ENCODE measurements at places on chromosomes 12 and 14.

- no peak for DNase-seq
These were observed 1.9 kb downstream of the SLC6A15 start for GRCh38 chr12:84910549-84911241.

- DNase-seq: no peak
These were observed at the start of gene IFI27L2 for GRCh38 chr14:94129111-94129757. IFI27L2 (minus strand) TSS chr14:94129604; CDS start chr14:94129564, 40 bp downstream.

DNA sequence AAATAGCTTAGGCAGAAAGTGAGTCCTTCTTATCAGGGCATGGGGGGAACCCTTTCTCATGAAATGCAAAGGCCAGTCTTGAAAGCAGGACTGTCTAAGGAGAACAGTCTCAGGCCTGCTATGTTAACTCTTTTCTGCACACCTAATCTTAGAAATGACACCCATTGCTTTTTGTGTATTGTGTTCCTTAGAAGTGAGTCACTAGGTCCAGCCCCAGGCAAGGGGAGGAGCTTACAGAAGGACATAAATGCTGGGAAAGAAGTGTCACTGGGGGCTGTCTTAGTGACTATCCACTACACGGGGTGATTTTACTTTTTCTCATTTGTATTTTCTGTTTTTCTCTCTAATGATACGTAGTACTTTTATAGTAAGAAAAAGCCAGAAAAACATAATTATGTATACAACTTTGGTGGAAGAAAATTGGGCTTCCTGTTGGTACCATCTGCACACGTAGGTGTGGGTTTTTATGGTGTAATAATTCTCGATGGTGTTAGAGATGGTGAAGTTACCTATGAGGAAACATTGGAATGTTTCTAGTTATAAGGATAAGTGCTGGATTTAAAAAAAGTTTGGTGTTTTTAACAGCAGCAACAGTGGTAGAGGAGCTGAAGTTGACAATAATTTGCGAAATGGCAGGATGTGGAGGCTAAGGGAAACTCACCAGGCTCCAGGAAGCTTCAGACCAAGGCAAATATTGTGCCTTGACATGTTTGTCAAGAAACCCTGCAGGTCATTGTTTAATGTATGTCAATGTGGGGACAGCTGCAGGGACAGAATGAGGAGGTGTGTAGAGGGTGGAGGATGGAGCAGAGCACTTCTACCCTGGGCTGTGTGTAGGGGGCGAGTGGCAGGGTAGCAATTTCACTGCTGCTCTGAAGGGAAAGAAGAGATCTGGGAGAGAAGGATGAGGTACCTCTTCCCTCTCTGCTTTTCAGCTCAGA lies 214.9 kb downstream of the KTN1 start:
- DNase-seq: no peak

DNA sequence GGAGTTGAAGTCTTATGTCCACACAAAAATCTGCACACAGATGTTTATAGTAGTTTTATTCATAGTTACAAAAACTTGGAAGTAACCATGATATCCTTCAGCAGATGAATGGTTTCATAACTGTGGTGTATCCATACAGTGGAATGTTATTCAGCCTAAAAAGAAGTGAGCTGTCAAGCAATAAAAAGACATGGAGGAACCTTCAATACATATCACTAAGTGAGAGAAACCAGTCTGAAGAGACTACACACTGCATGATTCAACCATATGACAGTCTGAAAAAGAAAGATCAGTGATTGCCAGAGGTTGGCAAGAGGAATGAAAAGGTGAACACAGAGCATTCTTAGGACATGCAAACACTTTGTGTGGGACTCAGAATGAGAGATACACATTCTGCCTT lies 18.6 kb upstream of the IFNG start:
- no peak for DNase-seq

DNA sequence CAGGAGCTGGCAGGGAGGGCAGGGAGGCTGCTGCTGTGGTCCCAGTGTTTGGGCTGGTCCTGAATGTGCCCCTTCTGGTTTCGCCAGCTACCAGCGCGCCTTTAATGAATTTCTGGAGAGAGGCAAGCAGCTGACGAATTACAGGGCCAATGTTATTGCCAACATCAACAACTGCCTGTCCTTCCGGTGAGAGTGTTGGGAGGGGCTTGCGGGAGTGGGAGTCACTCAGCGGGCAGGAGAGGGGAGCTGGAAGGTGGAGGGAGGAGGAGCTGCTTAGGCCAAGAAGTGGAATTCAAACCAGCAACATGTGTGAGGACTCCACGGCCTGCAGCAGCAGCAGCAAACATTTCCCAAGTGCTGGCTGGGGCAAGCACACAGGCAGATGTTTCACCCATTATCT lies 7.7 kb downstream of the TNFAIP2 start:
- peak; percentile 66 for DNase-seq

DNA sequence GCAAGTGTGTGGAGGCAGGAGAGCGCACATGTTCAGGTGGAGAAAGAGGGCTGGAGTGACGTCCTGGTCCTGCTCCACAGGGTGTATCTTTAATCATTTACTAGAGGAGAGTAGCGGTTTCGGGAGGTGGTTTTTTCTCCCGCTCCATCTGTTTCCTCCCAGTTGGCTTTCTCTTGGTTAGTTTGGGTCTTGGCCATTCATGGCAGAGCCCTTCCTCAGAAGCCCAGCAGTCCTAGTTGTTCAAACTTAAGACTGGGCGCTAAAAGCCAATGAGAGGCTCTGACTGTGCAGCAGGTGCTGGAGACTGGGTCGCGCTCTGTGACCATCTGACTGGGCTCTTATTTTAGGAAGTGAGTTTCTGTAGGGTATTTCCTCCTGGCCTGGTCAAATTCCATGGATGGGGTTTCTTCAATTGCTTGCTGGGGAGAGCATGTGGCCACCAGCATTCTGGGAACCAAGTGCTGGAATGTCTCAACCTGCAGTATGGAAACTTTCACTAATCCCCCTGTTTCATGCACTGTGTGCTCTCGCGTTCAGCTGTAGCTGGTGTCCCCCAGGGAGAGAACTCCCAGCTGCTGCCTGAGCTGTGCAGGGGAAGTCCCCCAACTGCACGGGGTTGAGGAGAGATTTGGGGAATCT lies 27.4 kb upstream of the TSPAN9 start:
- no peak for DNase-seq
